Tibial nerve (tissue), 4 donors: ENCODE measurements at places on chromosomes 12 and 14. TPM values are rescaled to one million over a fixed set of nuclear protein-coding genes. Genes with fewer than 3 reads are reported as not detected.

- H3K36me3 ChIP-seq: no peaks in the 10 kb centered on the region
- H3K27me3 ChIP-seq: no peaks in the 10 kb centered on the region
- no peaks in the 10 kb centered on the region for H3K4me1 ChIP-seq
These were observed 41.3 kb downstream of the VDR start for GRCh38 chr12:47863467-47863866.

DNA sequence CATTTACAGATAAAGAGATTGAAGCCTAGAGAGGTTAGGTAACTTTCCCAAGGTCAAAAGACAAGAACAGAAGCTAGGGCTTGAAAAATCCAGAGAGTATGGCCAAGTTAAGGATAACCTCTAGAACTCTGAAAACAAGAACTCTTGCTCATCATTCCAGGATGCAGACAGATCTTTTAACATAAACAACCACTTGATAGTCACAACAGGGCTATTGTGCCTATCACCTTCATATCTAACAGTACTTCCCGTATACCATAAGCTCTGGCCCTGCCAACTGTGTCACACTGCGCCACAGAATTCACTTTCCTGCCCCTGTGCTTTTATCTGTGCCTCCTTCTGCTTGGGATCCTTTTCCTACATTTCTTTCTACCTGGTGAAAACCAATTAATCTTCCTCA lies 18.2 kb downstream of the ERP29 start:
- H3K36me3 ChIP-seq: no peaks in the 10 kb centered on the region
- no peak for DNase-seq
- H3K27me3 ChIP-seq: no peaks in the 10 kb centered on the region
- H3K4me1 ChIP-seq: no peaks in the 10 kb centered on the region
- no peak overlapping the region for H3K4me3 ChIP-seq

DNA sequence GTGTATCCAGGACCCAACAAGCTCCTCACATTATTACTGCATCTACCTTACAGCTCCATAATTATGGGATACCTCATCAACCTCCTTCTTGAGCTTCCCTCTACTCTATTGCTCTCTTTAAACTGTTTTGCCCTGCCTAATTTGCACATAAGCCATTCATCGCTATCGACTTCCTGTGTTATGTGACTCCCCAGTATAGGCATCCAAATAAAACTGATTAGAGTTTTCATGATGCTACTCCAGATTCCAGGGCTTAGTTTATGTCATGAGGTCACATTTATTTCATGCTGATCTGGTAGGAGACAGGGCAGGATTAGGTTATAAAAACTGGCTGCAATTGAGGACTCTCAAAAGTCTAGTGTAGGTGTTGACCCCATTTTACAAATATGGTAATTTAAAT lies 569.9 kb upstream of the MGAT4C start:
- no peaks in the 10 kb centered on the region for H3K4me1 ChIP-seq
- no peaks in the 10 kb centered on the region for H3K36me3 ChIP-seq
- H3K27me3 ChIP-seq: no peaks in the 10 kb centered on the region
- H3K4me3 ChIP-seq: no peak overlapping the region
- DNase-seq: no peak
- no peak overlapping the region for H3K27ac ChIP-seq

- peak overlapping the region; percentile 62 for H3K27ac ChIP-seq
- DNase-seq: no peak
- H3K4me3 ChIP-seq: no peak overlapping the region
- H3K4me1 ChIP-seq: peaks cover 12% of the 10 kb centered on the region
- H3K27me3 ChIP-seq: no peaks in the 10 kb centered on the region
These were observed 50.3 kb downstream of the DAD1 start for GRCh38 chr14:22538671-22539228.

GRCh38 chr12:109919456-109919855 lies 19.4 kb downstream of the TCHP start:
- no peak overlapping the region for H3K4me3 ChIP-seq
- no peak overlapping the region for H3K27ac ChIP-seq
- H3K36me3 ChIP-seq: peaks cover 97% of the 10 kb centered on the region
- H3K27me3 ChIP-seq: no peaks in the 10 kb centered on the region
- no peak for DNase-seq
- peaks cover 3% of the 10 kb centered on the region for H3K4me1 ChIP-seq

- no peaks in the 10 kb centered on the region for H3K36me3 ChIP-seq
- peaks cover 11% of the 10 kb centered on the region for H3K4me1 ChIP-seq
- no peaks in the 10 kb centered on the region for H3K27me3 ChIP-seq
- peak; percentile 23 for DNase-seq
- peak overlapping the region; percentile 67 for H3K4me3 ChIP-seq
These were observed 442 bp downstream of the FLVCR2 start for GRCh38 chr14:75578786-75579337.

GRCh38 chr12:122352394-122352793 lies 70.1 kb downstream of the CLIP1 start:
- no peaks in the 10 kb centered on the region for H3K4me1 ChIP-seq
- H3K27ac ChIP-seq: no peak overlapping the region
- H3K36me3 ChIP-seq: peaks cover 90% of the 10 kb centered on the region
- no peaks in the 10 kb centered on the region for H3K27me3 ChIP-seq

DNA sequence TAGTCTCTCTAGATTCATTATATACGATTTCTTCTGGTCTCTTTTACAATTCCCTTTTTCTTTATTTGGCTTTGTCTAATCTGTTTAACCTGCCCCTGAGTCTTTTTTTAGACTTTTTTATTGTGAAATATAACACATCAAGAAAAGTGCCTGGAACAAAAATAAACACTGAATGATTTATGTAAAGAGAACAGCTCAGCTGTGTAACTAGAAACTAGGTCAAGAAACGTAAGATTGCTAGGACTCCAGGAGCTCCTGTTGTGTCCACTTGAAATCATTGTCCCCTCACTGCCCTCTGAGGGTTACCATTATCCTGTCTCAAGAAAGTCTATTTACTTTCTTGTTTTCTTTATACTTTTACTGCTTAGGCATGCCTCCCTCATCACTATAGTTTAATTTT lies 23.1 kb downstream of the EXD2 start:
- no peaks in the 10 kb centered on the region for H3K36me3 ChIP-seq
- no peak overlapping the region for H3K4me3 ChIP-seq
- H3K4me1 ChIP-seq: no peaks in the 10 kb centered on the region
- no peak for DNase-seq
- H3K27me3 ChIP-seq: no peaks in the 10 kb centered on the region

DNA sequence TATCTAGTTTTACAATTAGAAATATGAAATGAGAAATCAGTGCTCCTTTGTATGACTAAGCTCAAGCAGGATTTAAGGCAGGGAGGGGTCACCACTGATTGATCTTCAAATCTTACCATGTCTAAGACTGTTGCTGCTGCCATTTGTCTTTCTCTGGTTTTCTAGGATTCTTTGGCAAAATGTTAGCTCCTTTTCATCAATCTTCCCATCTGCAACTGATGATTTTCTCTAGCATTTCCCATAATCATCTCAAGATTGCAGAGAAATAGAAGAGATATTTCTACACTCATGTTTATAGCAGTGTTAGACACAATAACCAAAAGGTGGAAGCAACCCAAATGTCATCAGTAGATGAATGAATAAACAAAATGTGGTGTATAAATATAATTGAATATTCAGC lies 175.0 kb downstream of the RAD51B start:
- no peak overlapping the region for H3K27ac ChIP-seq
- no peaks in the 10 kb centered on the region for H3K36me3 ChIP-seq
- H3K4me1 ChIP-seq: no peaks in the 10 kb centered on the region

GRCh38 chr12:52231305-52232202 lies 1.5 kb upstream of the KRT7 start:
- H3K27ac ChIP-seq: no peak overlapping the region
- no peak for DNase-seq
- no peaks in the 10 kb centered on the region for H3K4me1 ChIP-seq
- H3K36me3 ChIP-seq: no peaks in the 10 kb centered on the region
- H3K27me3 ChIP-seq: peaks cover 36% of the 10 kb centered on the region

DNA sequence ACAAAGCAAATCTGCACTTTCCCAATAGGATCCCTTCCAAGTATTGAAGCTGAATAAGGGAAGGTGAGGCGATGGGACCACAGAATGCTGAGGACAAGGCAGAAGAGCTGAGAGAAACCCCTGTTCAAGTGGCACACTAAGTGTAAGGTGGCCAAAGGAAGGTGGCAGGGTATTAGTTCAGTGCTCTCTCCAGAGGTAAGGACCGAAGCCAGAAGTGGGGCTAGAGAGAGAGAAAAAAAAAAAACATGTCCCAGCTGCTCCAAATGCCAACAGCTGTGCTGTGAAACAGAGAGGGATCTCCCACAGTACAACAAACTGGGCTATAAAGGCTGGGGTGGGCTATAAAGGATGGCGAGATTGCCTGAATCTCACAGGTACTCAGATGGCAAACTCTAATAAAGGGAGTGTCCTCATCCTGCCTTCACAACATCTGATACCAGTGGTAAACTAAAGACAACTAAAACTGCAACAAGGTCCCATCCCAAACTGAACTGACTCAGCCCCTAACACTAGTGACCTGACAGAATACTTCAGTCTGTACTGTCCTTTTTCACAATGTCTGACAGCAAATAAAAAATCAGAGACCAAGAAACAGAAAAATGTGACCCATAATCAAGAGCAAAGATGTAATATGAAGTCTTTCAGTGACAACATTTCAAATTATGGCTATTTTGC lies 47.9 kb downstream of the CDK17 start:
- no peaks in the 10 kb centered on the region for H3K27me3 ChIP-seq
- H3K4me1 ChIP-seq: peaks cover 16% of the 10 kb centered on the region
- H3K4me3 ChIP-seq: no peak overlapping the region
- H3K27ac ChIP-seq: peak overlapping the region; percentile 3
- DNase-seq: no peak

DNA sequence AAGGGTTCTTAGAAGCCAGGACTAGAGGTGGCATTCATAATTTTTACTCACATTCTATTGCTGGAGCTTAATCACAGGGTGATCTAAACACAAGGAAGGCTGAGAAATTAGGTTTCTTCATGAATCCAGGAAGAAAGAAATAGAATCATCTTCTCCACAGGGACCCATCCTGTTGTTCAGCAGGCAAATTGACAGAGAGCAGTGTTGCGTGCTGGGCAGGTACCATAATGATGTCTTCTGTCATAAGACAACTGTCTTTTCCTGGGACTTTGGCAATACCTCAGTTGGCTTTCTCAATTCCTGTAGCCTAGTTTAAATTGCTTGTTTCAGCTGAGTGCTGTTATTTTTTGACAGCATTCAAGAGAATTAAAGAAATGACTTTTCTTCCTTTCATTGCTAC lies 468.0 kb upstream of the SYT1 start:
- DNase-seq: no peak
- no peaks in the 10 kb centered on the region for H3K36me3 ChIP-seq
- no peak overlapping the region for H3K4me3 ChIP-seq

GRCh38 chr14:99479160-99479905 lies 1.3 kb downstream of the SETD3 start:
- H3K4me1 ChIP-seq: peaks cover 27% of the 10 kb centered on the region
- DNase-seq: no peak
- peak overlapping the region; percentile 77 for H3K27ac ChIP-seq

DNA sequence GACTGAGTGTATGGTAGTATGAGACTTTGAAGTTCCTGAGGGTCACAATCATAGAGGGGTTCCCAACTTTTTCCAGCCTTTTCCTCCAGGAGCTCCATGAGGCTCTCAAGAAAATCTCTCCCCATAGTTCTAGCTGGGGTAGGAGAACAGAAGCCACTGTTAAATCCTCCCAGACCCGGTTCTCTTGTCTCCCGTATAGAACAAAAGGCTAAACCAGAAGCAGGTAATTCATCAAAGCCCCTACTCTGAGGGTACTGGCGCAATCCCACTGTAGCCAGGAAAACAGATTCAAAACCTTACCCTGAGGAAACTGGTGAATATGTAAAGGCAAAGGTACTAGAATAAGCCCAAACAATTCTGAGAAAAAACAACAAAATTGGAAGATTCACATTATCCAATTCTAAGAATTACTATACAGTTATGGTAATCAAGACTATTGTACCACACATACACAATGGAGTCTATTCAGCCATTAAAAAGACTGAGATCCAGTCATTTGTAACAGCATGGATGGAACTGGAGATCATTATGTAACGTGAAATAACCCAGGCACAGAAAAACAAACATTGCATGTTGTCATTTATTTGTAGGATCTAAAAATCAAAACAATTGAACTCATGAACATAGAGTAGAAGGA lies 20.5 kb downstream of the OR8S1 start:
- no peak overlapping the region for H3K4me3 ChIP-seq
- H3K27ac ChIP-seq: no peak overlapping the region
- no peaks in the 10 kb centered on the region for H3K27me3 ChIP-seq
- H3K4me1 ChIP-seq: no peaks in the 10 kb centered on the region
- no peak for DNase-seq
- no peaks in the 10 kb centered on the region for H3K36me3 ChIP-seq

- H3K27me3 ChIP-seq: no peaks in the 10 kb centered on the region
- no peak overlapping the region for H3K27ac ChIP-seq
- DNase-seq: no peak
- H3K4me3 ChIP-seq: no peak overlapping the region
- no peaks in the 10 kb centered on the region for H3K36me3 ChIP-seq
These were observed 204.4 kb downstream of the SYT1 start for GRCh38 chr12:79069009-79069408.

GRCh38 chr12:89369166-89369565 lies 16.9 kb upstream of the DUSP6 start:
- no peak for DNase-seq
- no peaks in the 10 kb centered on the region for H3K36me3 ChIP-seq
- no peaks in the 10 kb centered on the region for H3K27me3 ChIP-seq
- no peak overlapping the region for H3K27ac ChIP-seq

DNA sequence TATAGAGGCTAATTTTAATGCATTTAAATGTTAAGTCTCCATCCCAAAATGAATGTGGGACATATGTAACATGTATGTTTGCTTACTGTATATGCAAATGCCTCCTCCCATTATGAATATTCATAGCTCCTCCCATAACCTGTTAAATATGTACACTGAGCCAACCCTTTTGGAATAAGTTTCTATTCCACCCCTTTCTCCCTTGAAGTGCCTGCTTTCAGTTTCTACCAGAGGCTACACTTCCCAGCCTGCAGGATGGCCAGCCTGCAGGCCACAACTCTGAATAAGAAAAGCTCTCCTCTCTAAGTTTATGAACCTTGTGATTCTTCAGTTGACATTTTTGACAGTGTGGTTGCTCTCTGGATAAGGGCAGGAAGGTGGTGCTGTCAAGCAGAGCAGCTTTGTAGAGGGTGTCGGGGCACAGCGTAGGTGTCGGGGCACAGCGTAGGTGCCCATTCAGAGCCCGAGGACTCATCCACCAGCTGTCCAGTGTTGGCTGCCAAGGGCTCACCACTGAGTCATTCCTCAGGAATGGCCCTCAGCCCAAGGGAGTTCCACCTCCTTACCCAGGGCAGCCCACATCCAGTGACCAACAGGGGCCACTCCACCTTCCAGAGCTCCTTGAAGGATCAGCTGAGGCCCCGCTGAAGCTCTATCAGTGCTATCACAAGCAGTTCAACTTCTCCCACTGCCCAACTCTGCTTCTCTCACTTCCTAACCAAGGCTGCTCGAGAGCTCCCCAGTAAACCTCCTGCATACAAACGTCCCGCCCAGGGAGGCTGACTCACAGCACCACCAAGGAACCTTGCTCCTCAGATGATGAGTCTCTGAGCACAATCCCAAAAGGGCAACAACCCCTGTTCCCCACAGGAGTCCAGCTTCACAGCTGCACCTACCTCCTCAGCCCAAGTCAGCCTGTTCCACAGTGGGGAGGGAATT lies 31.4 kb downstream of the VWF start:
- peak overlapping the region; percentile 16 for H3K27ac ChIP-seq
- no peaks in the 10 kb centered on the region for H3K27me3 ChIP-seq
- no peak for DNase-seq
- H3K4me1 ChIP-seq: peaks cover 32% of the 10 kb centered on the region
- no peaks in the 10 kb centered on the region for H3K36me3 ChIP-seq

Gene ALDH1L2
- total RNA-seq: 9.8 TPM

Gene TMED8
- total RNA-seq: 12.1 TPM

Gene CLECL1
- total RNA-seq: not detected

Gene NPFF
- total RNA-seq: not detected
